Hematopoietic multipotent progenitor cell treated with erythropoietin and hydrocortisone succinate and interleukin-3 and kit ligand, for 4 days (in vitro differentiated cells): ENCODE measurements at places on chromosomes 2 and 18.

- no peak for DNase-seq
Observed at GRCh38 chr2:9234680-9235146, 28.1 kb downstream of the ASAP2 start.

DNA sequence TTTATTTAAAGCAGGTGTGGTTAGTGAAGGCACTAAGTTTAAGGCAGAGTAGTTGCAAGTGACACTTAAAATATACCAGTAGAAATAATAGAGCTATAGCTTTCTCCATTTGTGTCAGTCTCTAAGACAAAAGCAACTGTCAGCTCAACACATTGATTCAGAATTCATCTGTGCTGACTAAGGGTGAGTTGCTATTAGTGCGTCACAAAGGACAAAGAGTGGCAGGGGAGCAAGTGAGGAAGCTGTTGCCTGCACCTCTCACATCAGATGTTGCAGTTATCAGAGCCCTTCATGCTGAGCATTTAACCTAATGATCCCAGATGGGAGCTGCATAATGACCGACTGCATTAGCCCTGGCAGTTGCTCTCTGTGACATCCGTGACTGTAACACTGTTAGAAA lies 138.6 kb downstream of the DTNA start:
- DNase-seq, result no peak

DNA sequence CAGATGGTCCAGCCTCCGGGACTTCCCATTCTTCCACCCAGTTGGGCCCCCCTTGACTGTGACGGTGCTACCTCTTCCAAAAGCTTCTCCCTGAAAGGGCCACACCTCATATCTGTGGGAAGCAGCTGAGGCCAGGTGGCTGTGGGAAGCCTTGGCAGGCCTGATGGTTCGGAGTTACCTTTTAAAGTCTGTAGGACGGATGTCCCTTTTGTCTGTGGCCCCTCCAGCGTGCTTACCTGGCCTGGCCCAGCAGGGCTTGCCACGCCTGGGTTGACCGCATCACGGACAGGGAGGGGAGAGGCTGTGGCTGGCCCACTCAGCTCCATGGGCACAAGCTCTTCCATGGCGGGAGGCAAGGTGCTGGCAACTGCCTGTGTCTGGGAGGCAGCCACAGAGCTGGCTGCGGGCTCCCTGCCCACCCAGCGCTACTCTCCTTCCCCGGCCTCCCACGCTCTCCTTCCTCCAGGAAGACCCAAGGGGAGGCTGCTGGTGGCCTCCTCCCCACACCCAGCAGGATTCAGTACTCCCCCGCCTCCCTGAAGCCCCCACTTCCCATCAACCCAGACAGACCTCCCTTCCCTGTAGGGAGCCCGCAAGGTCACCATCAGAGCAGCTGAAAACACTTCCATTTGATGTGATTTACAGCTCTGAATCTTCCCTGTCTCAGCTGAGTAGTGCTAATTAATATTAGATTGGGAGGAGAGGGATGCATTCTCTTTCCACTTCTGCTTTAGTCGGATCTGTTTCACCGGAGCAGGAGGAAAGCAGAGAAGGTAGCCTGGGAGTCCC lies 52.8 kb downstream of the EDAR start:
- no peak for DNase-seq

- no peak for DNase-seq
Observed at GRCh38 chr2:135796606-135797005, 40.4 kb downstream of the LCT start.

DNA sequence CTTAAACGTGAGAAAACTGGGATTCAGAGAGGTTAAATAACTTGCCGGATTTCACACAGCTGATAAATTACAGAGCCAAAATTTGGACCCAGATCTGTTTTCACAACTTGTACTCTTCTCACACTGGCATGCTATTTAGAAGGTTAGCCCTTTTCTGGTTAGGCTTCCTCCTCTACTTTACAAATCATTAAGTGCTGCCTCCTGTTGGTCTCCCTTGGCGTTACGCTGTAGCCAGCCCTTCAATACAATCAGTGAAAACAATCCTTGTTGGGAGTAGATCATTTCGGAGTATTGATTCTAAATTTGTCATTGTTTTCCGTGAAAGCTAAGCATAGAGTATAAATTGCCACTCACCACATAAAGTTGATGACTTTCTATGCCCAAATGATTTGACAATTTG lies 153.5 kb downstream of the ARHGAP15 start:
- DNase-seq, result peak; percentile 25

DNA sequence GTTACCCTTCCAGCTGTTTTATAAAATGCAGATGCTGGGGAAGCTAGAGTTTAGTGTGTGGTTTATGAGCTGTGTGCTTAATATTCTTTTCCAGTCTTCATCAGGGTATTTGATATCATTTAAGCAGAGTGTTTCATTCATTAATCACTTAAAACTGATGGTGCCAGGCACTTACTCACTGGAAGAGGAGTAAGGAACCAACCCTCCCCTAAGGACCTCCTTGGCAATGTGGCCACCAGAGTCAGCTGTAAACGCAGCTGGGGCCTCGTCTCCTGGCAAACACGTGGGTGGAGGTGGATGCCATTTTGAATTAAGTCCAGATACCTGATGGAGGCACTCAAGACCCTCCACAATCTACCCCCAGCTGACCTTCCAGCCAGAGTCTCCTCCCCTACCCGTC lies 331.6 kb downstream of the CLIP4 start:
- DNase-seq, result no peak
